NCI-H1417 treated with DMSO at 0.1 percent for 48 hours (cell line): ENCODE measurements at places on chromosomes 7 and 10.

- DNase-seq: no peak
Observed at GRCh38 chr7:26709210-26709990, 155.0 kb downstream of the SKAP2 start.

- DNase-seq: no peak
Observed at GRCh38 chr10:87545783-87546182, 41.1 kb downstream of the MINPP1 start.

GRCh38 chr10:88256013-88256680 lies 327.0 kb downstream of the RNLS start:
- no peak for DNase-seq

DNA sequence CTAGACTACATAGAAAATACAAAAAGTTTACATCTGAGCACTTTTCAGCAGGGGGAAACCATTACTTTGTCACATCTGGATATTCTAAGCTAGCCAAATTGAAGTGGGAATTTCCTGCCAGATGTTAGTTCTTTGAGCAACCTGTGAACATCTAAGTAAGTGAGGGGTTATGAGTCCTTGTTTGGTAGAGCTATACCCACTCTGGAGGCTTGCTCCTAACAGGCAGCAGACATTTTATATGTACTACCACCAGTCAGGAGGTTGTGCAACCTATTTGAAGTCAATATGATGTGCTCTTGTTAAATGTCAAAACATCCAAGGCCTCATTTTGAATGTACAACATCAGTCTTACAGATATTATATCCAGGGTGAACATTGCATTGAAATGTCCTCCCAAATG lies 143.3 kb upstream of the KAT6B start:
- no peak for DNase-seq

DNA sequence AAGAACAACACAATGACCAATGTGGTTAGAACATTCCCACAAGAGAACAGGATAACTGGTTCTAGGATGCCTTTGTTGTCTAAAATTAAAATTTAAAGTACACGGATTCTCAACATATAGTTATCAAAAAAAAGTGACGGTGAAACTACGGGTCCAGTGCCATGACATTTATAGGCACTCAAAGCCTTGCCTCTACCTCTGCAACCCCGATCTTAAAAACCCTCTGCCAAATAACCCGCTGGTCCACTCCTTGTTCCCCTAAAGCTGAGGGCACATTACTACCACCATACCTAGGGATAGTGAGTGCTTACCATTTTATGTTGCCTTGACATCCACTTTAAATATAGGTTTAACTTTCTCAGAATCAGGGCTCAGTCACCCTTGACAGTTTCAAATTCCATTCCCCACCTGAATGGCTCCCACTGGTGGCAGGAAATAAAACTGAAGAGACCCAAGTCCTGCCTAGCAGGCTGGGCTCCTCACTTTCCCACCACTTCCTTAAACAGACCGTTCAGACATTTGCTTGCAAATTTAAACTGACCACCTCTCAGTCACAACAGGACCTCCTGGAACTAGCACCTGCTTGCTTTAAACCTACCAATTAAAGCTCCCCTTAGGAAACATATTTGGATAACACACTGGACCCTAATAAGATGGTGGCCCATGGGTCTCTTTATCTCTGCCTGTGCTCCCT lies 169.9 kb upstream of the ASAH2 start:
- DNase-seq: no peak

GRCh38 chr10:73591935-73592699 lies 975 bp upstream of the USP54 start:
- no peak for DNase-seq

DNA sequence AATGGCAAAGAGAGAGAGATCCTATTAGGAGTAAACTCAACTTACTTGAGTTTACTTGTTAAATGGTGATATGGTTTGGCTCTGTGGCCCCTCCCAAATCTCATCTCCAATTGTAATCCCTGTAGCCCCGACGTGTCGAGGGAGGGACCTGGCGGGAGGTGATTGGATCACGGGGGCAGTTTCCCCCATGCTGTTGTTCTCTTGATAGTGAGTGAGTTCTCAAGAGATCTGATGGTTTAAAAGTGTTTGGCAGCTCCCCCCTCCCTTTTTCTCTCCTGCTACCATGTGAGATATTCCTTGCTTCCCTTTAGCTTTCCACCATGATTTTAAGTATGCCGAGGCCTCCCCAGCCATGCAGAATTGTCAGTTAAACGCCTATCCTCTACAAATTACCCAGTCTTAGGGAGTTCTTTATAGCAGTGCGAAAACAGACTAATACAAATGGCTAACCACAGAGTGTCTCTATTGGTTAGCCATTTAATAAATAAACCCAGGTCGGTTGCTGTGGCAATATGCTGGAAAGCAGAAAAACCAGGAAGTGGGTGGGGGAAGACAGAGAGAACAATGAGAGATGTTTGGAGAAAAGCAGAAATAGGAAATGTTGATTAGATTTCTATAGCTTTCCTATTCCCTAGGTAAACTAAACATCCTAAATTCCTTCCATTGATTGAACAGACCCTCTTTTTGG lies 3.0 kb upstream of the STMP1 start:
- no peak for DNase-seq

DNA sequence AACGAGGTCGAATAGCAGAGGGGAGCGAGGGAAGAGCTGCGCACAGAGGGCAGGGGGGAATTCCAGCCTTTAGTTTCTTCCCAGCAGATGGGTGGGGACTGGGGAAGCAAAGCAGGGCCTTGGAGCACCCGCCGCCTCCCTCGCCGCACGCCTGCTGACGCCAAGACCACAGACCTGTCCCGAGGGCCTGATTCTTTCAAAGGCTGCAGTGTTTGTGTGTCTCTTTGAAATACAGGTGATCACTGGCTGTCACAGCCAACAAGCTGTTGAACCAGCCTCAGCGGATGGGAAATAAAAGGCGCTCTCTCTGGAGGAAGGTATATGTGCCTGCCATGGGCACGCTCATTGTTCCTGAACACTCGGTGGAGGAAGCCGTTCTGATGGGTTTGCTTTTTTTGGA lies 119.3 kb downstream of the FAM53B start:
- no peak for DNase-seq

DNA sequence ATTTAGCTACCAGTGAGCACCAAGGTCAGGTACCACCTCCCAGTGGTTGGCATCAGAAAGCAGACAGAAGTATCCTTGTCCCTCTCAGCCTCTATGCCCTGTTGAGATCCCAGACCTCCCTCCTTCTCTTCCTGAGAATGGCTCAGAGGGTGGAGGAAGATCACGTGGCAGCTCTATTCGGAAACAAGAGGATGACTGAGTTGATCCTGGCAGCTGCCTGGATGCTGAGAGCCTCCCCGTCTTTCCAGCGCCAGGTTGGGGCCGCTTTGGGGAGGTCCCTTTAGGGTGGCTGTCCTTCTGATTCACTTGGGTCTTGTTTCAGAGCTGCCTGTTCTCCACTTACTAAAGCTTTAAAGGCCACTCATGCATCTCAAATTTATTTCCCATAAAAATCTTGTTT lies 36.9 kb upstream of the NPFFR1 start:
- DNase-seq: no peak

GRCh38 chr10:7107285-7107684 lies 303.5 kb downstream of the SFMBT2 start:
- DNase-seq: no peak

DNA sequence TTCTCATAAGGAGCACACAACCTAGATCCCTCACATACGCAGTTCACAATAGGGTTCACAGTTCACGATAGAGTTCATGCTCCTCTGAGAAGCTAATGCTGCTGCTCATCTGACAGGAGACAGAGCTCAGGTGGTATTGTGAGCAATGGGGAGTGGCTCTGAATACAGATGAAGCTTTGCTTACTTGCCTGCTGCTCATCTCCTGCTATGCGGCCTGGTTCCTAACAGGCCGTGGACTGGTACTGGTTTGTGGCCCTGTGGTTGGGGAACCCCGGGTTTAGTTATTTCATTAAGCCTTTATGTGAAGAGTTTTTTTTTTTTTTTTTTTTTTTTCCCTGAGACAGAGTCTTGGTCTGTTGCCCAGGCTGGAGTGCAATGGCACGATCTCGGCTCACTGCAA lies 19.4 kb downstream of the SLK start:
- DNase-seq: no peak

GRCh38 chr10:112395809-112396530 lies 22.1 kb downstream of the ACSL5 start:
- no peak for DNase-seq
